CD8-positive, alpha-beta T cell (primary cell): ENCODE measurements at places on chromosomes 1 and 21. TPM values are rescaled to one million over a fixed set of nuclear protein-coding genes. Genes with fewer than 3 reads are reported as not detected.

A3GALT2 gene
- not detected for total RNA-seq

PLA2G2C gene
- total RNA-seq = not detected

NECTIN4 gene
- total RNA-seq = not detected

DNA sequence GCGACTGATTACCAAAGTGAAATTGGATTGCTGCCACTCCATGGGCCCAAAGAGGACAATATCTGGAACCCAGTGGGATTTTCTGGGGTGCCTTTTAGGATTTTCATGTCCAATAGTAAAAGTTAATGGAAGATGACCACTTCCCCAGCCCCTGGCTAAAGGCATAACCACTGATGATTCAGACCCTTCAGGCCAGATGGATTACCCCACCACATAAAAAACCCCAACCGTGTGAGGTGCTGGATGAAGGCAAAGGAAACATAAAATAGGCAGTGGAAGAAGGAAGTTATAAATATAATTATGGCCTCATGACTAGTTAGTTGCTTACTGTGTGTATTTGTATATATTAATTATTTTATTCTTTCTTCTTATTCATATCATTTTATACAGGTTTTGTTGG is 40.2 kb upstream of the IL10 start:
- no peak for DNase-seq

- DNase-seq = no peak
Measured at GRCh38 chr1:200899015-200899386, 4.3 kb downstream of the INAVA start.

DNA sequence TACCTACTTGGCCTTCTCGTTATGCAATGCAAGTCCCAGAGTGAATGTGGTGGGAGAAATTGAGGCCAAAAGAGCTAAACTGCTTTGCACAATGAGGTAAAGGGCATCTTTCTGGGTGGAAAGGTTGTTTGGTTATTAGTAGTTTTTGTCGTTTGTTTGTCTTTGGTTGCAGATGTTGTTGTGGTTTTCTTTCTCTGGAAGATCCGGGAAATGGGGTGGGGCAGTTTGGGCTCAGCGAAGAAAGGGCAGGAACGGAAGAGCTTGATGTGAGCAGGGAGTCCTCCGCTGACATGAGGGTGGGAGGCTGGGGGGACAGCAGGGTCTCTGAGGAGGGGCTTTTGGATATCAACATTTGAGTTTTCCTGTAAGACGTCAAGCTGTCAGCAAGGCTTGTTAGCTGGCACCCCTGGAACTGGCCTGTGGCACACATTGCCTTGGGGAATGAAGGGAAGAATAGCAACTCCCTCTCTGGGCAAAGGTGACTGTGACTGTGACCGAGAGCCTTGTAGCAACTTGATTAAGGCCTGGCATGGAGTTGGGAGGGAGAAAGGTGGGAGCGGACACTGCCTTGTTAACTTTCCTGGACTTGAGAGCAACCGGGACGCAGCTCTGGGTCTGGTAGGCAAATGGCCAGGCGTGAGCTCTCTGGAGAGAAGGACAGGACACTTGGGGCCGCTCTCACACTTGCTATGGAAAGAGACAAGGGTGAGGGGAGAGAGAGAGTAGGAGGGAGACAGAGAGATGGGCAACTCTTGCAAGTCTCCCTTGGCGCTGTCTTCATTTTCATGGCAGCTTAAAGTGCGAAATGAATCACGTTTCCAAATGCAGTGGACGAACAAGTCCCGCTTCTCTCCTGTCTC is 15.4 kb upstream of the OPRD1 start:
- no peak for DNase-seq

- DNase-seq = no peak
Measured at GRCh38 chr1:98086156-98086555, 165.3 kb upstream of the DPYD start.

DNA sequence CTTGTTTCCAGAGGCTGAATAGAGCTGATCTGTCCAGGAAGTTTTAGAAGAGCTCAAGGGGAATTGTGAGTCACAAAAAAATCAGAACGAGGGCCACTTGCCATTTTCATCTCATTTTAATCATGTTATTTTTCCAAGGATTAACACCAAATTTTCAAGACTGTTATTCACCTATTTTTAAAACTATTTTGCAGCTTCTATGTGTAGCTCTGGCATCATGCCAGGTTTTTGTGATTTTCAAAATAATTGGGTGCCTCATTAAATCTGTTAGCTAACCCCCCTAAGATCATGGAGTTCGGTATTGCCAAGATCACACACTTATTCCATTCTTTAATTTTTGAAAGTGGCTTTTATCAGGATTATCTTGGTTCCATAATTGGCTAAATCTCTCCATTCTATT is 90.9 kb downstream of the RGS7 start:
- no peak for DNase-seq

GRCh38 chr1:29826646-29827045 is 590.3 kb downstream of the PTPRU start:
- no peak for DNase-seq
